ENCODE measurements at places on chromosomes 16 and 17. TPM values are rescaled to one million over a fixed set of nuclear protein-coding genes. Genes with fewer than 3 reads are reported as not detected.
A peak's percentile ranks its signal among the peaks of the same experiment; 100 is the strongest.

- H3K27me3 ChIP-seq, result no peaks in the 10 kb centered on the region
- no peaks in the 10 kb centered on the region for H3K4me1 ChIP-seq
- H3K36me3 ChIP-seq, result no peaks in the 10 kb centered on the region
Observed at GRCh38 chr16:49497466-49497865, 123.9 kb downstream of the C16orf78 start.

DNA sequence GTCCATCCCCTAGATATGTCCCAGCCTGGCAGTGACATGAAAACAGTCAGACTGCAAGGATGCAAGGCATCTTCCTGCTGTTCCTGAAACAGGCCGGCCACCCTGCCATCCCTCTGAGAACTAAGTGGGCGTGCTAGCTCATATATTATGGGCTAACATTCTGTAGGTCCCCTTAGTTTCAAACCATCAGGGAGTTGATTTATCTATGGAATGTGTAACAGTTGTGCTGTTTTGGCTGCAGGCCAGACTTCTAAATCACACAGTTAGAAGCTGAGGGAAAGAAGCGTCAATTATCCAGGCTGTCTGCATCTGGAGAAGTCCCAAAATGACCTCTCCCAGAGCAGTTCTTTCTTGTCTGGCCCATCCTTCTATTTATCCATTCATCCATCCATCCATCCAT lies 102.7 kb upstream of the DNAH9 start:
- H3K4me3 ChIP-seq, result no peak overlapping the region
- H3K27ac ChIP-seq, result no peak overlapping the region
- H3K27me3 ChIP-seq, result peaks cover 4% of the 10 kb centered on the region
- DNase-seq, result no peak

- H3K27ac ChIP-seq, result peak within 1 kb of the TSS; percentile 87
- H3K4me3 ChIP-seq, result peak within 1 kb of the TSS; percentile 78
- DNase-seq, result peak; percentile 25
- peaks cover 65% of the 10 kb centered on the region for H3K4me1 ChIP-seq
- H3K36me3 ChIP-seq, result no peaks in the 10 kb centered on the region
Observed at GRCh38 chr17:75087558-75088453, at the start of gene SLC16A5. TSS of gene SLC16A5 (plus strand) at chr17:75087954. CDS start at chr17:75093637, 5,683 bp downstream.

- no peak overlapping the region for H3K27ac ChIP-seq
- H3K4me3 ChIP-seq, result peak overlapping the region; percentile 74
- H3K4me1 ChIP-seq, result peaks cover 43% of the 10 kb centered on the region
- no peaks in the 10 kb centered on the region for H3K27me3 ChIP-seq
- H3K36me3 ChIP-seq, result no peaks in the 10 kb centered on the region
Observed at GRCh38 chr16:67155295-67156142, 4.2 kb downstream of the TRADD start.

- no peaks in the 10 kb centered on the region for H3K36me3 ChIP-seq
- peak overlapping the region; percentile 89 for H3K4me3 ChIP-seq
- H3K27me3 ChIP-seq, result peaks cover 79% of the 10 kb centered on the region
- H3K27ac ChIP-seq, result no peak overlapping the region
Observed at GRCh38 chr17:48597778-48598631, 4.4 kb upstream of the HOXB5 start.

GRCh38 chr16:64397945-64398508 lies 723.8 kb downstream of the CDH11 start:
- no peak for DNase-seq
- H3K27me3 ChIP-seq, result no peaks in the 10 kb centered on the region
- H3K4me1 ChIP-seq, result no peaks in the 10 kb centered on the region
- H3K36me3 ChIP-seq, result no peaks in the 10 kb centered on the region
- no peak overlapping the region for H3K27ac ChIP-seq
- no peak overlapping the region for H3K4me3 ChIP-seq

DNA sequence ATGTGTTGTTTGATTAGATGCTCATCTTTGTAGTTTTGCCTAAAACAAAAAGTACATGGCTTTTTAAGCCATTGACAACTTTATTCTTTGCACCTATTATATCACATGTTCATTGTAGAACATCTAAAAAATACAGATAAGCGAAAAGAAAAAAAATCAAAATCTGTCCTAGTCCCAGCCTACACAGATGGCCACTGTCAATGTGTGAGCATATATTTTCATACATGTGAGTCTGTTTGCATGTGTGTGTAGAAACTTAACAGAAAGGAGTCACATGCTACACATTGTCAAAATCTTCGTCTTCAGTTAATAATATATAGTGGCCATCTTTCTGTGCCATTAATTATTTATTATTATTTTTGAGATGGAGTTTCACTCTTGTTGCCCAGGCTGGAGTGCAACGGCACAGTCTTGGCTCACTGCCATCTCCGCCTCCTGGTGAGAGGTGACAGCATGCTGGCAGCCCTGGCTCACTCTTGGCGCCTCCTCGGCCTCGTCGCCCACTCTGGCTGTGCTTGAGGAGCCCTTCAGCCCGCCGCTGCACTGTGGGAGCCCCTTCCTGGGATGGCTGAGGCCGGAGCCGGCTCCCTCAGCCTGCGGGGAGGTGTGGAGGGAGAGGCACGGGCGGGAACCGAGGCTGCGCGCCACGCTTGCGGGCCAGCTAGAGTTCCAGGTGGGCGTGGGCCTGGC lies 68.5 kb upstream of the AMZ2 start:
- peaks cover 15% of the 10 kb centered on the region for H3K4me1 ChIP-seq
- no peaks in the 10 kb centered on the region for H3K36me3 ChIP-seq
- H3K27ac ChIP-seq, result no peak overlapping the region
- no peak overlapping the region for H3K4me3 ChIP-seq

- H3K4me1 ChIP-seq, result peaks cover 85% of the 10 kb centered on the region
- no peak overlapping the region for H3K4me3 ChIP-seq
- H3K27me3 ChIP-seq, result no peaks in the 10 kb centered on the region
- DNase-seq, result no peak
- H3K27ac ChIP-seq, result peak overlapping the region; percentile 29
Observed at GRCh38 chr16:48562475-48562874, 47.5 kb downstream of the N4BP1 start.

- DNase-seq, result no peak
- H3K27me3 ChIP-seq, result no peaks in the 10 kb centered on the region
- H3K4me3 ChIP-seq, result no peak overlapping the region
- peaks cover 36% of the 10 kb centered on the region for H3K36me3 ChIP-seq
Observed at GRCh38 chr17:3030096-3030495, 33.3 kb downstream of the OR1D5 start.

DNA sequence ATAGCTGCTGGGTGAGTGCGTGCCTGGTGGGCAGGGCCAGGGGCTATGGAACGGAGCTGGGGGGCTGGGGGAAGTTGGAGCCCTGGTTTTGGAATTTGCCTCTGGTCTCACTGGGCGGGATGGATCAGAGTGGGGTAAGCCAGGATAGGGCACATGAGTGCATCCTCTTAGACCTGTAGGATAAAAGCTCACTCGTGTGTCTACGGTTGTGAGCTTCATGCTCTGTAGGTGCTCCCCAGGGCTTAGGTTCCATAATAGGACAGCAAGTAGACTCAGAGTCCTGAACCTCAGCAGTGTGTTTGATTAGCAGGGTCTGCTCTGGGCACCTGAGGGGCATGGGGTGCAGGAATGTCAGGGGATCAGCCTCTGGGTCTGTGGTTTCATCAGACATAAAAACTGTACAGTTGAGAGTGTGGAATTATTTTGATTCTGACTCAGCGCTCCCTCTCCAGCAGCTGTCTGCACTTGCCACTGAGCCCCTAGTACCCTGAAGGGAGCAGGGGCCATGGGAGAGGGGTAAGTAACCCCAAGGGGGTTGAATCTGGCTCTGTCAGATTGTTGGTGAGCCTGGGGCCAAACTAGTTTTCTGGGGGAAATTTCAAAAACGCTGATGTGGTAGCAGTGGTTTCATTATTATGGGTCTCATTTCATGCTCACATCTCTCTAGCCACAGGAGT lies 84.2 kb upstream of the LGALS9 start:
- H3K27ac ChIP-seq, result no peak overlapping the region
- peaks cover 3% of the 10 kb centered on the region for H3K36me3 ChIP-seq
- no peak for DNase-seq
- H3K4me1 ChIP-seq, result peaks cover 34% of the 10 kb centered on the region

GRCh38 chr16:17567455-17567854 lies 96.7 kb upstream of the XYLT1 start:
- H3K36me3 ChIP-seq, result peaks cover 2% of the 10 kb centered on the region
- no peak overlapping the region for H3K4me3 ChIP-seq
- DNase-seq, result no peak
- H3K4me1 ChIP-seq, result no peaks in the 10 kb centered on the region
- H3K27me3 ChIP-seq, result peaks cover 19% of the 10 kb centered on the region
- H3K27ac ChIP-seq, result no peak overlapping the region

DNA sequence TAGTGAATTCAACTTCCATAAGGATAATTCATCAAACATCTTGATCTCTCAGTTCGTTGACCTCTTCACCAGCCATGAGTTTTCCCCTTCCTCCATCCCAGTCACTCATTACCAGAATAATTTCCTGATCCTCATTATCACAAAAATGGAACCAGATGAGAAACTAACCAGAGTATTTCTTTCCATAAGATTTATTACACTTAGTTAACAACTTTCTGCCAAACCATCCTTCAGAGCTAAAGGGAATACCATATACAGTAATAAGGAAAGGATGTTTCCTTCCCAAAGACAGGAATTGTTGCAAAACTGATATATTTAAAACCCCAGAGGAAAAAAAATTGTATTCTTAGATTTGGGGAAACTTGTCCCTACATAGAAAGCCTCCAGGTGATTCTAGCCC lies 8.6 kb downstream of the KRTAP29-1 start:
- no peaks in the 10 kb centered on the region for H3K4me1 ChIP-seq
- no peak overlapping the region for H3K27ac ChIP-seq
- no peak for DNase-seq
- no peaks in the 10 kb centered on the region for H3K27me3 ChIP-seq

DNA sequence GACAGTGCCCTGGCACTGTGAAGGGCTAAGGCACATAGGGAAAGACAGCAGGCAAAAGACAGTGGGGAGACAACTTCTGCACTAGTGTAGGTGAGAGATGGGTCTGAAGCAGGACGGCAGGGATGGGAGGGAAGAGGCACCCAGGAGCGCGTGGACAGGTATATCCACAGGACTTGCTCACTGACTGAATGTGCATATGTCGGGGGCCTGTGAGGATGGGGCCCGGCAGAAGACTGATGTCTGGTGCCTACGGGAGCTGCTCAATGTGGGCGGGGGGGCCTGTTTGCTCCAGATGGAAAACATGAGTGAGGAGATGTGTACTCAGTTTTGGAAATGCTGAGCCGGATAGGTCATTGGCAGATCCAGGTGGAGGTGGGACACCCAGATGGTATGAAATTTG lies 47.3 kb upstream of the PMFBP1 start:
- no peak for DNase-seq
- H3K27ac ChIP-seq, result no peak overlapping the region
- H3K4me1 ChIP-seq, result no peaks in the 10 kb centered on the region
- H3K36me3 ChIP-seq, result peaks cover 4% of the 10 kb centered on the region
- H3K27me3 ChIP-seq, result no peaks in the 10 kb centered on the region

DNA sequence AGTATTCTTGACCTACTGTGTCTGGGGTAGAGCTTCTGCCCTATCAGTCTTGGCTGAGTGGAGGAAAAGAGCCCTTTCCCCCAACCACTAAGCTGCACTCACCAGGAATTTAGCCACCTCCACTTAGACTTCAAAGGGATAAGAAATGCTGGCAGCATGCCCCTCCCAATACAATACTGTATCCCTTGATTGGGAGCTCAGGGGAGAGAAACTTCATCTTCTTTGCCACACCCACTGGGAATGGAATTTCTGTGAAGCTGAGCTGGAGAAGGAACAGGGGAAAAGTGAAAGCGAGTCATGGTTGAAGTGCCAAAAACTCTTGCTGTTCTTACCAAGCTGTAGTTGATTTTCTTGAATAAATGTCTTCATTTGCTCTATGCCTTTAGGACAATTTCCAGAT lies 68.8 kb downstream of the CEP112 start:
- H3K4me3 ChIP-seq, result no peak overlapping the region
- DNase-seq, result no peak
- H3K36me3 ChIP-seq, result peaks cover 12% of the 10 kb centered on the region

- peaks cover 30% of the 10 kb centered on the region for H3K4me1 ChIP-seq
- peak within 1 kb of the TSS; percentile 56 for H3K27ac ChIP-seq
- DNase-seq, result peak; percentile 48
- H3K36me3 ChIP-seq, result no peaks in the 10 kb centered on the region
- H3K4me3 ChIP-seq, result peak within 1 kb of the TSS; percentile 81
- peaks cover 17% of the 10 kb centered on the region for H3K27me3 ChIP-seq
Observed at GRCh38 chr17:50129728-50130558, at the start of gene SAMD14. TSS of gene SAMD14 (minus strand) at chr17:50130160. CDS start at chr17:50124959, 5,201 bp downstream.

The ACSM2A gene
- total RNA-seq, result not detected

The PDXDC1 gene
- 77.8 TPM for total RNA-seq

The CASKIN1 gene
- total RNA-seq, result 0.08 TPM

The TNFRSF17 gene
- 0.63 TPM for total RNA-seq

The CD300H gene
- total RNA-seq, result not detected

The ZACN gene
- total RNA-seq, result not detected

Data from naive thymus-derived CD8-positive, alpha-beta T cell (primary cell).